HEK293T (cell line): ENCODE measurements at places on chromosomes 7 and 10.

GRCh38 chr10:95441547-95441923, 119.6 kb downstream of the SORBS1 start:
- DNase-seq, result no peak

- DNase-seq, result no peak
Measured at GRCh38 chr10:86569335-86569734, 47.7 kb upstream of the WAPL start.

- DNase-seq, result no peak
Measured at GRCh38 chr10:24891823-24892222, 60.6 kb downstream of the PRTFDC1 start.

DNA sequence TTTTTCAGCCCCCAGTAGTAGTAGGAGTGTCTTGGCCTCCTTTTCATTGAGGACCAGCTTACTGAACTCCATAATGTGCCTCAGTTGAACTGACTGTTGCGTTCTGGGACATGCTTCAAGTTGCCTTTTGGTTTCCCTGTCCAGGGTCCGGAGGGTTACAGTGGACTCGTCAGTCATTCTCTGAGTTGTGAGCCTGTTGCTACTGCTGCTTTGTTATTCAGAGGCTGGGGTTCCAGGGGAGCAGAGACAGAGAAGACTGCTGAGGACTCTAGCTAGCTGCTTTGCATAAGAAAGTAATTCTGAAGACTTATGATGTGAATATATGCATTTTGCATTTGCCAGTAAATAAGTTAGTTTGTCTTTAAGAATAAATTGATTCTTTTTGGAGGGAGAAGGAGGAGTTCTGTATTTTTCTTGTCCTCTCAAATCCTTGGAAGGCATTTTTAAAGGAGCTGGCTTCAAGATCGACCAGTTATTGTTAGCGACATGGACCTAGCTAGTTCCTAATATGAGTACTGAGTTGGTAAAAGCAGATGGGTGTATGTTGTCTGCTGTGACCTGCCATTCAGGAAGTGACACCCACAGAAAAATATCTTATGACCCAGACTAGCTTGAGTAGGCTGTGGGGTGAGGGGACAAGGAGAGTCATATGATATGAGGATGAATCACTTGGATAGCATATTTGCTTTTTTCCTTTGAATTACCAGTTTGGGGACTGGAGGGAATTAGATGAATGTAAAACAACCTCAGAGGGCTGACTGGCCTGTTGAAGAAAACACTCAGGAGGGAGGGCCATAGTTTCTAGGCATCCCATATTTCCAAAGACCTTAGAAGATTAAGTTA, 8.3 kb downstream of the PI4K2A start:
- no peak for DNase-seq

DNA sequence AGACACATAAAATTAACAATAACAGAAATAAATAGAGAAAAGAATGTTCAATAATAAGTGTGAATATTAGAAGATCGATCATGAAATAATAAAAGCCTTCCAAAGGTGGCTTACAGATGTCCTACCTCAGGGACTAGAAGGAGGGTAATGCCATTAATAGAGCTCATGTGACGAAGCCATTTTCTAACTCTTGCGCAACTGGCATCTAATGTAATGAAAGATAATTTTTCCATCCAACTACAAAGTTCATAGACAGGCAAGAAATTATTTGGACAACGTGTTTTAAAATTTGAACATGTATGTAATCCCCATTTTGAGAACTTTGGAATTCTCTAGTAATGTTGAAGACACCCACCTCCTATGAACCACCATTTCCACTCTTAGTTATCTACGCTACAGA, 1394.3 kb upstream of the LRRTM3 start:
- no peak for DNase-seq

DNA sequence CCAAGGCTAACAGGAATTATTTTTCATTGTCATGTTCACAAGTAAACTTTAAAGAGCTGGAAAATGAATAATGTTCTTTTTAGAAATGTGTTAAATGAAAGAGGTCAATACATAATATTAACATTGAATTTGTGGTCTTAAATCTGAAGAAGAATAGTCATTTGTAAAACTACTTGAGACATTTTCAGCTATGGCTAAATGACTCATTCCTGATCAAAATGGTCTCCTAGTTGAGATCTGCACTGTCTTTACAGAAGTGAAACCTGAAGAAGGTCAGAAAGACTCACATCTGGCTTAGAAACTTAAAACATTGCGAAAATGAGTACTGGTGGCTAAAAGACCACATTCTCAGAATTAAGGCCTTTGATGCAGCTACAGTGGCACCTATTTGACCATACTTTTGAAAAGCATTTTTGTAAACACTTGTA, 5.9 kb downstream of the PIK3CG start:
- DNase-seq, result no peak

GRCh38 chr10:14185316-14186045, 145.2 kb downstream of the FRMD4A start:
- DNase-seq, result peak; percentile 52

- no peak for DNase-seq
Measured at GRCh38 chr10:100008142-100008522, 1.6 kb downstream of the DNMBP start.

- DNase-seq, result peak; percentile 66
Measured at GRCh38 chr7:86469680-86470295, 173.9 kb upstream of the GRM3 start.

DNA sequence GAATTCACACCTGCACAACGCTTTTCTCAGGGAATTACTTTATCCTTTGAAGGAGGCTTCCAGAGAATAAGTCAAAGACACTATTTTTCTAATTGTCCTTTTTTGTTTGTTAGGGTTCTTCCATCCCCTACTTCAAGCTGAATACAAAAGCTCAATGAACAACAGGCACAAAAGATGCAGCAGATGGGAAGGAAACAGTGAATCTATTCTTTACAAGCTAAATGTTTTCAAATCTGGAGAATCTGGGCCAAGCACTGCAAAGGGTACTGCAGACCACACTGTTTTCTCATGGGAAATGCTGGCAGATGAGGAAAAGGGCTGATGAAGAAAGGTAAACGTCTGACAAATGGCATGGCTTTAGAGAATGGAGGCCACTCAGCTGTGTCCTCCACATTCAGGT, 18.5 kb downstream of the LIPA start:
- DNase-seq, result no peak

DNA sequence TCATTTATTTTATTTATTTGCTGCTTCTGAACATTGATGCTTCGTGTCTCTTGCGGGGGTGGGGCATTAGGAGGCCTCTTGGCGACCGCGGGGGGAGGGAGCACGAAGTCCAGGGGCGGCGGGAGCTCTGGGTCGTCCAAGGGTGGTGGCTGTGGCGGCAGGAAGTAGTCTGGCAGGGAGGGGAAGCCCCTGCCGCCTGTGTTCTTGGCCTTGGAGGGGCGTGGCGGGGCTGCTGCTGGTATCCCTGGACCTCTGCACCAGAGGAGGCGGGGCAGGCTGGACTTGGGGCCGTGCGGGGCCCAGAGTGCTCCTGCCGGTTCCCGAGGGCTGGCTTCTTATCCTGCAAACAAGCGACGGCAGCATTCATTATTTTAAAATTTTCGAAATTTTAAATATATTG, 70.5 kb upstream of the ABI1 start:
- DNase-seq, result no peak

DNA sequence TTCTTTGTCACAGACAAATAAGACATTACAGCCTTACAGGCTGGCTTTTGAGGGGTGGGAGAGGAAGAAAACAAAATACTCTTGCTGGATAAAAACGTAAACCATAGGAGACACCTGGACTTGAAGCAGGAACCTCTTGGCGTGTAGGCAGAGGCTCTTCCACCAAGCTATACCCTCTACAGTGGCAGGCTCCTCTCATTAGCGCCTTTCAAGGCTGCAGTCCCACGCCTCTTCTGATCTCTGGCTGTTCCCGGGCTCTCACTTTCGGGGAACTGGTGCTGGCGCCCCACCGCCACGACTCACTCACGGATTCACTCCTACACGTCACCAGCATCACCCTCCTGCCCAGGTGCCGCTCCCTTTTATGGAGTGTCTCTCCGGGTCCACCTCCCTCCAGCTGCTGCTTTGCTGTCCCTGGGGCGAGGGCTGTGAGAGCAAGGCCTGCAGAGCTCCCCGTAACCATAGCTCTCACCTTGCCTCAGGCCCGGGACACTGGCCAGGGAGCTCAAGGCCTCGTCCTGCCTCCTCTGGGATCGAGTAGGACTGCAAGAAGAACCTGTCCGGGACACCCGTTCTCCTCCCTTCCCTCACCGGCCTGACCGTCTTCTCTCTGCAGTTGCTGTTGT, 62.6 kb downstream of the ZNF777 start:
- DNase-seq, result no peak

DNA sequence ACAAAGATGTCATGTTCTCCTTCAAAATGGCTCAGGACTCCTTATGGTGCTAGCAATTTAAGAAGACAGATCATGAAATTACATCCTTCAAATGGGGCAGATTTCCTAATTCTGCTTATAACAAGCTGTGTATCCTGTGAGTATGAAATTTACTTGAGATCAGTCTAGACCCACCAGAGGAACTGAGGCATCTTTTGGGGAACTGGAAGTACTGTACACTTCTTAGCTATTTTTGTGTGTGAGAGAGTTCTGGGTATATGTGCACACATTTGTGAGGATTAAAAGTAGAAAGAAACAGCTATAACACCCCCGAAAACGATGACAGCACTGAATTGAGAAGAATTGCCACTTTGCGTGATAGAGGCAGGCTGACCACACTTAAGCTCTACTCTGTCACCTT, 187.0 kb upstream of the CCDC6 start:
- DNase-seq, result no peak

- no peak for DNase-seq
Measured at GRCh38 chr10:124904796-124905195, 37.1 kb upstream of the ZRANB1 start.

DNA sequence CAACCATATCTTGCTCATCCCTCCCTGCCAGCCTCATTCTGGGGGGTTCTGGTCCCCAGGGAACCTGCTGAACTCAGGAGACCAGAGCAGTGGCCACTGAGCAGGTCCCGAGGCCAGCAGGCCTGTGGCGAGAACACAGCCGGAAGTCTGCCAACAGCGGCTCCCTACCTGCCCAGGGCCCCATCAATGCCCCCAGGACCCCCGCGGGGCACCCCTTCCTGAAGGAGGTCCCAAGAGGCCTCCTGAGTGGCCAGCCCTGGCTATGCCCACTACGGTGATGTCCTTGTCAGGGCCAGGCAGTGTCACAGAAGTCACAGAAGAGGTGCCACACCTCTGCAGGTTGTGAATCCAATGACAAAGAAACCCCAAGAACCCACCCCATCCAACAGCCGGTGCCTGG, 58.9 kb downstream of the CAMK2B start:
- DNase-seq, result no peak

GRCh38 chr7:121012170-121012874, 23.8 kb downstream of the CPED1 start:
- no peak for DNase-seq

DNA sequence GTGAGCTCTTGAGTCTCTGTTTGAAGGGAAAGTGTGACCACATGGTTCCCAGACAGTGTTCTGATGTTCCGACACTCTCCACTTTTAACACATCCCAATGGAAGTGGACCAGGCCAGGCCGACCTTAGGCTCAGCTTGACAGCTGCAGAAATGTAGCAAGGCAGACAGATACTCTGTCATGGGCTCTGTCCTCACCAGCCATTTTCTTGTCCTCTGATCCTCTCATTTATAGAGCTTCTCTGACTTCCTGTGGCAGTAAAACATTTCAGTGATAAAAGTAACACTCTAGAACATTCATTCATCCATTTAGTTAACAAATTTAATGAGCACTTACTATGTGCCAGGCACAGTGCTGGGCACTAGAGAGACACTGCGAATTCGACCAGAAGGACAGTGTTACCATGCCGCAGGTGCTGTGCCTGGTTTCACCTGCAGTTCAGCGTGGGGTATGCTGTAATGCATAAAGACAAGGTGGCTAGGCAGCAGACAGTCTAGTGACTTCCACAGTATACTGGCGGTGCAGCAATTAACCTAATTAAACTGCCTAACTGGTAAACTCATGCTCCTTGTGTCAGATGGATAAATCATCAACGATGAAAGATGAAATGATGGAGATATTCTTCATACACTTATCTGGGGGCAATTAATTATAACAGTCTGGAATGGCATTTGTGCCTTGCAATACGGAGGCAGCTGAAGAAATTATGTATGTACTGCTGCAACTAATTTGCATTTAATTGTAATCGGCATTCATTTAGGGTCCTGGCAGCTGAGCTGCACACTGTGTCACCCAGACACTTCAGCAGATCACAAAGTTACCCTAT, 188.1 kb downstream of the NRP1 start:
- DNase-seq, result no peak

- no peak for DNase-seq
Measured at GRCh38 chr7:20193242-20193777, 23.9 kb downstream of the MACC1 start.

DNA sequence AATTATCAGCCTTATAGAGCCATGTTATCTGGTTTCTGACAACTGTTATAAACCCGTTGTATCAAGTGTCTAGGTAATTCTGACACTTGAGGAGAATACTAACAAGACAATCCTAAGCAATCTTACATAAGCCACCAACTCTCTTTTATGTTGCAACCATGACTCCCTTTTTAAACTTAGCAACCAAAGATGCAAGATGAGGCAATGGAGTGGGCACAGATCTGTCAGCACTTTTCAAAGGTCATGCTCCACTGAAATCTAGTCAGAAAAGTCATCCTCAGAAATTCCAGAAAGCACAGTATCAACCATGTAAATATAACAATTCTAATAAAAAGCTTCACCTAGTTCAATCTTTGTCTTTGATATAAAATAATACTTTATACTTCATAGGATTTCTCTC, 77.0 kb upstream of the SEMA3A start:
- no peak for DNase-seq

- no peak for DNase-seq
Measured at GRCh38 chr10:44378626-44379025, 6.3 kb downstream of the CXCL12 start.

DNA sequence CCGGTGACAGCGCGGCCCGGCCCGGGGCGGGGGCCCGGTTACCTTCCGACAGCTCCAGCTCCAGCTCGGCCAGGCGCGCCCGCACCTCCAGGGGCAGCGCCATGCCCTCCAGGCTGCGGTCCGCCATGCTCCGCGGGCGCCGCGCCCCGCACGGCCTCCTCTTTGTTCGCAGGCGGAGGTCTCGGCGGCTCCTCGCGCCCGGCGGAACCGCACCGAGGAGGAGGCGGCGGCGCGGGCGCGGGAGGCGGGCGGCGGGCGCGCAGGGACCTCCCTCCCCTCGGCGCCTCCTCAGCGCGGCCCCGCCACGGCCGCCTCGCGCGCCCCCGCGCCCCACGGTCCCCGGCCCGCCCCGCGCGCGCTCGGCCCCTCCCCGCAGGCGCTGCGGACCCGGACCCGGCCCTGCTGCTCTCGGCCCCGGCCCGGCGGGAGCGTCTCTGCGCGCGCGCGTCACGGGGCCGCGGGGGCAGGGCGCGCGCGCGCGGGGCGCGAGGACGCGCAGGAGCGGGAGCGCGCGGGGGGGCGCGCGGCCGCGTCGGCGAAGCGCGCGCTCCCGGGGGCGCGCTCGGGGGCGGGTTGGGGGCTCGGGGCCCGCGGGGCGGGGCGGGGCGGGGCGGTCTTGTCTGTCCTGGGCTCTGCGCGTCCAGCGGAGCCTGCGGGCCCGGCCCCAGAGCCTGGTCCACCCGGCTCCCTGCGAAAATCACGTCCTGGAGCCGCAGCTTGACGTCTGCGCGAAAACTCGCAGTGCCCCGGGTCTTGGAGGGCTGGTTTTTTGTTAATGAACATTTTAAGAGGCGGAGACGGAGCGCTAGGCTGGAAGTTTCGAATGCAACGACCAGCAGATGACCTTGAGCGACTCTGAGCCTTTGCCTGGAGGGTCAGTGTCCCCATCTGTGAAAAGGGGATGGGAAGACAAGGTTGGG, at the start of gene DIP2C:
TSS of gene DIP2C (minus strand) at position 217 of the 920 bp plus-strand sequence. CDS start at position 127, 90 bp downstream.
- DNase-seq, result peak; percentile 88
